ENCODE measurements at places on chromosomes 4 and X.

DNA sequence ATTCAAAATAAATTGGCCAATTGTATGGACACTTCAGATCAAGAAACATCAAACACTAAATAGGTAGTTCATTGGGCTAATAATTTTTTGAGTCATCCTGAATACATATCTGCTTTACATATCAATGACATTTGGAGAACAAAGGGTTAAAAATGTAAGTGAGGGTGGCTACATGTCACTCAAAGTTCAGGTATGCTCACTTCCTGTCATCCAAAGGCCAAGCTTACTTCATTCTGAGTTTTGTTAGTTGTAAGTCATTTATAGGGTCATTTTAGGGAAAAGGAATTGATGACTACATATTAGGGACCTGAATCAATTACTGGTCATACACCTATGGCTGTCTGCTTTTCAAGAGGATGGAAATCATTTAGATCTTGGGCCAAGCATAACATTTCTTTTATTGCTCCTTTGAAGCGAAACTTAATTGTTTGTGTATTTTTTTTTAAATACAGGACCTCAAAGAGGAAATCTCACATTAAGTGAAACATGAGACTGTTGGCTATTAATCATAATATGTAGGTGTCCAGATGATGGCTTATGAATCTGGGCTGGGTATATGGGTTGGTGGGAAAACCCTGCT lies 119.2 kb upstream of the LEF1 start:
- no peak for DNase-seq

DNA sequence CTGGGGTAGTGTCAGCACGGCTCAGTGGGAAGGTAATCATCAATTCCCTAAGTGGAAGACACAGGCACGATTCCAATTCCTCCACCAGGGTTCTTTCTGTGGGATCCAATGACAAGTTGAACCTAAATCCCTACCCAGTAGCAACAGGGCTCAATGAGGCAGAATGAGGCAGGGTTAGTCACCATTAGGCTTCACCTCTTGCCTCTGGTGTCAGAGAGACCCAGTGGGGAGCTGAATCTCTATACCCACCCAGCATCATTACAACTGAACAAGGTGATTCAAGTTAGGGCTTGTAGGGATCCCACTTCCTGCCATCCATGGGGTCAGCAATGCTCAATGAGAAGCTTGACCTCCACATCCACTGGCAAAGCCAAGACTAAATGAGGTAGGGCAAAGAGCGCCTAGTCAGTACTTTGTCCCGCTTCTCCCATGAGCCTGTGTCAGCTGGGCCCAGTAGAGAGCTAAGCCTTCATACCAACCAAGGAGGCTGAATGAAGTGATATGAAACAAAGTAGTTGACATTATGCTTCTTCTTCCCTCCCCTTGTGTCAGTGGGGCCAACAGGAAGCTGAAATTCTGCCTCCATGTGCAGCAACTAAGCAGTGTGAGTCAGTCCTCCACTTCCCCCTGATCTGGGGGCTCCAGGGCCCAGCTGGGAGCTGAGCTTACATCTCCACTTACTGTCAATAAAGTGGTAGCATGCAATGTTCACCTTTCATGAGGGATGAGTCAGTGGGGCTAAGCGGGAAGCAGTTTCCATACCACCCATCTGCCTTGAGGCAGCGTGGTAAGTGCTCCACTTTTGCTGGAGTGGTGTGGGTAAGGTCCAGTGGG lies 36.4 kb upstream of the RBM41 start:
- no peak for DNase-seq

- DNase-seq = no peak
These were observed 116.1 kb downstream of the AMMECR1 start for GRCh38 chrX:110201799-110202198.

DNA sequence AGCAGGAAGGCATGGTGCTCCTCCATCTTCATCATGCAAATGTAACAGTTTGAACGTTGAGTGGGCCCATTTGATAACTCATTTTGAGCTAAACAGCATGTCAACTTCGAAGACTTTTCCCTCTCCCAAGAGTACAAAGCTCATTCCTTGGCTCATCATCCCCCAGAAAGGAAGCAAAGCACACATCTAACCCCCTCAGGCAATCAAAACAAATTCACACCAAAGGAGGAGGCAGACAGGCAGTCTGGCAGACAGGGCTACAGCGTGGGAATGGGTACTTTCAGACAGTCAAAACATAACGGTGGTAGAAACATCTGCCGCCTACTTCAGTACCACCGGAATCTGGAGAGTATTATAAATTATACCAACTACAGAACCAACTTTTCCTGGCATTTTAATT lies 81.7 kb downstream of the PCDH19 start:
- DNase-seq = no peak

- DNase-seq = no peak
These were observed 288.7 kb upstream of the CTSO start for GRCh38 chr4:156242390-156242789.

DNA sequence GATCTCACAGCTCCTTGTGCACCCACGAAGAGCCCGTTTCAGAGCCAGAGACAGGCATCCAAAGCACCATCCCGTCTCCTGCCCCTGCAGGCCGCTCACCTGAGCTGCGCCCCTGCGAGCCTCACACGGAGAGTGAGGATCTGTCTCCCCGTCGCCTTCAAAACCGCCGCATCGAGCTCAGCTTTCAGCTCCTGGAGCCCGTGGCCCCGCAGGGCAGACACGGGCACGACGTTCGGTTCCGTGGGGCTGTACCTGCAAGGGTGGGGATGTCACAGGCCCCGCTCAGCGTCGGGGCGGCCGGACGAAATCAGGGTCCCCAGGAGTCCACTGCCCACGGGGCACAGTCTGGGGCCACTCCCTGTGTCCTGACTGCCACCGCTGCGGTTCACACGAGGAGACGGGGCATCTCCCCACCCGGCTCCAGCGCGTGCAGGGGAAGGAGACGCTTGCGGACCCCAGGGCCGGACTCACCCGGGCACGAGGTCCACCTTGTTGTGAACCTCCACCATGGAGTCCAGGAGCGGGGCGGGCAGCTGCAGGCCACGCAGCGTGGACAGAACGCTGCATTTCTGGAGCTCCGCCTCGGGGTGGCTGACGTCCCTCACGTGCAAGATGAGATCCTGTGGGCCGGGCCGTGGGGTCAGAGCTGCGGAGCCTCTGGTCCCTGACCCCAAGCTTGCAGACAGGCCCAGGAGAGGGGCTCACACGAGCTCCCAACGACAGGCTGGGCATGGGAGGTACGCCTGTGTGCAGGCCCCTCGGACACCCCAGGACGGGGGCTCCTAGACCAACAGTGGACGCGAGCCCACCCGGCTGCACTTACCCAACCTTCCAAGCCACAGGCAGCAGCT lies 11.1 kb downstream of the GTPBP6 start:
- no peak for DNase-seq

GRCh38 chrX:63250253-63250868 lies 100.8 kb downstream of the SPIN4 start:
- DNase-seq = no peak

- DNase-seq = no peak
These were observed 21.9 kb upstream of the ZNF81 start for GRCh38 chrX:47814851-47815250.

DNA sequence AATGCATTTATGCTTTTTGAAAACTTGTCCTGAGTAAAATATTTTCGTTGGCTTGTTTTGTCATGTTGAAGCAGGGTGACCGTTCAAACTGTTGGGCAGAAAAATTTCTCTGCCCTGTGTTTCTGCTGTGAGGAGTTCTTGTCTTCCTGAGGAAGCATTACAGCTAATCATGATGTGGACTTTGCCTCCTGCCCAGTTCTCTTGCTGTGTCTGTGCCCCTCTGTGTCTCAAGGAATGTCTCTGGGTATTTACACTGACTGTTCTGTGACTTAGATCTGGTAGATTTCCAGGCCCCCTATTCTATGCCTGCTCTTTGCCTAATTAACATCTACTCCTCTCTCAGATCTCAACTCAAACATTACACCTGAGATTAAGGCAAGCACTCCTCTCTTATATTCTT lies 30.4 kb upstream of the RPL34 start:
- DNase-seq = no peak

DNA sequence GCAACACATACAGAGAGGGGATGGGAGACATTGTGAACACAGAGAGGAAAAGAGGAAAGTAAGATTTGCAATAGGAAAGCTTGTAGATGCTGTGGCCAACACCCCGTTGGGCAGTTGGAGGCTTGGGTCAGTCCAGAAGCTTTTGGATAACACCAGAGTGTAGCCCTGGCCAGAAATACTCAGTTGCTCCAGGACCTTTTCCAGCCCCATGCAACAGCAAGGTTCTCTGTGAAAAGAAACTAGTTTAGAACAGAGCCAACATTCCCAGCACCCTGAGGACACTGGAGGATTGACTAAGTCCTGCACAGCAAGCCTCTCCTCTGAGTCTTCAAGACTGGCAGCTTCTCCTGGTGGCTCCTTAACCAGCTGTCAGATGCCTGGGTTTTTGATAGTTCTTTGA lies 27.9 kb upstream of the NAF1 start:
- no peak for DNase-seq

- DNase-seq = no peak
These were observed 29.3 kb downstream of the CTPS2 start for GRCh38 chrX:16683007-16683664.
